Stimulated activated CD4-positive, alpha-beta T cell treated with anti-CD3 and anti-CD28 coated beads, Interleukin-15, amount 100 ng/mL, for 1 hour (primary cell): ENCODE measurements at places on chromosomes 16 and 17.

- no peak for DNase-seq
Measured at GRCh38 chr17:38565853-38566665, 39.7 kb downstream of the SRCIN1 start.

- no peak for DNase-seq
Measured at GRCh38 chr16:83830769-83831455, 23.1 kb downstream of the HSBP1 start.

DNA sequence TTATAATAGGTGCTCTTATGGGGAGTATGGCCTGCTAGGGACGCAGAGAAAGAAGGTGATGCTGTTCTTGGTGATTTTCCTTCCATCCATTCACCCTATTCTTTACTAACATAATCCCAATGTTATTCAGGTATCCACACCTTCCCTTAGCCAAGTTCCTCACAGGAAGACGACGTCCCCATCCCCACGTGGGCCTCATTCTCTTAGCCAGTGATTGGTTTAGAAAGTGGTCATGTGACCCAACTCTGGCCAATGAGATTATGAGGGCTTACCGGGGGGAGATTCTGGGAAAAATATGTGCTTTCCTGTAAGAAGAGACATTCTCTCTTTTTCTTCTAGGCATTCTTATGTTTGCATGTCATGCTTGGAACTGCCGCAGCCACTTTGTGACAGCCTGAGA is 474.7 kb downstream of the HAPSTR1 start:
- no peak for DNase-seq

DNA sequence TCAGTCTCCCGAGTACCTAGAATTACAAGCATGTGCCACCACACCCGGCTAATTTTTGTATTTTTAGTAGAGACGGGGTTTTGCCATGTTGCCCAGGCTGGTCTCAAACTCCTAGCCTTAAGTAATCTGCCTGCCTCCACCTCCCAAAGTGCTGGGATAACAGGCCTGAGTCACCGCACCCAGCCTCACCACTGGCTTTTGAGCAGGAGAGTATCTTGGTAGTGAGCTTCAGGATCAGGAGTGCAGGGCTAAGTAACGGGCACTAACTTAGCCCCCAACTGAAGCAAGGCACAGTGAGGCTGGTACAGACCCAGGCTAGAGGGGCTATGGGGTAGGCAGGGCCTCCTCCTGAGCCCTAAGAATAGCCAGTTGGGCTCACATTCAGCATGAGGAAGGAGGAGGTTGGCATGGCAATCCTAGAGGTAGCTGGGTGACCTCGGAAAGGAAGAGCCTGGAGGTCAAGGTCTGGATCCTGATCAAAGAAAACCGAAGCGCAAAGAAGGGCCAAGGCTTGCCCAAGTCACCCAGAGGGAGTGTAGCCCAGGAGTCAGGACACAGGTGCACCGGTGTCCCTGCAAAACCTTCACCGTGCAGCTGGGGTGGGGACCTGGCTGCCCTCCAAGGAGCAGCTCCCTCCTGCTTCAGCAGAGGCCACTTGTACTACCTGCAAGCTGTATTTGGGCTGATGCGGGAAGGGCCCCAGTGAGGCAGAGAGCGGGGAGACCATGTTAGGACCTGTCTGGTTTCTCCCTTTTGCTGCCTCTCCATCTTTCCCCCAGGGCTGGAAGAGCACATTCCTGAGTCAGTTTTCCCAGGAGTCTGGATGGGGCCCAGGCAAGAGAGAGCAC is 1.3 kb upstream of the ADGRG5 start:
- no peak for DNase-seq

- DNase-seq, result no peak
Measured at GRCh38 chr16:67933805-67934204, 2.1 kb upstream of the CTRL start.

DNA sequence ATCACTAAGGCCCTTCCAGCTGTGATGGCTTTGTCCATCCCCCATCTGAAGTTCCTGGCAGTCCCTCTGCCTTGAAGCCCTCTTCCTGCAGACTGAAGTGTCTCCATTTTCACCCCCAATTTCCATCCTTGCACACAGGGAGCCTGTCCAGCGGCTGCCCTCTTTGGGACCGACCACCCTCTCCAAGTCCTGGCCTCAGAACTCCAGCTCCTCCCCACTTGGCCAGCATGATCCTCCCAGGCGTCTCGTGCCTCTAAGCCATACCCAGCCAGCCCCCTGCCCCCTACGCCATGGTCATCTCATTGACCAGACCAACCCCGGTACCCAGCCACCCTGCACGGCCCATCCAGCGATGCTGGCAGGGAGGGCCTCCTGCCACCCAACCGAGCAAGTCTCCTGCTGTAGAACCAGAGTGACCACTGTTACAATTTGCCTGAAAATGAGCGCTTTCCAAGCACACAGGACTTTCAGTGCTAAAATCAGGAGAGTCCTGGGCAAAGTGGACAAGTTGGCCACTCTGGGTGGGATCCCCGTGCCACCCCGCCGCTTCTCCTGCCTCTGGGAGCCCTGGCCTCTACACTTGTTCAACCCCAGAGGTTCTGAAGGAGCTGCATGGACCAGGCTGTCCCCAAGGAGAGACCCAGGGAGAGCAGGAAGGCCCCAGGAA is 362.0 kb downstream of the SEC14L1 start:
- no peak for DNase-seq

DNA sequence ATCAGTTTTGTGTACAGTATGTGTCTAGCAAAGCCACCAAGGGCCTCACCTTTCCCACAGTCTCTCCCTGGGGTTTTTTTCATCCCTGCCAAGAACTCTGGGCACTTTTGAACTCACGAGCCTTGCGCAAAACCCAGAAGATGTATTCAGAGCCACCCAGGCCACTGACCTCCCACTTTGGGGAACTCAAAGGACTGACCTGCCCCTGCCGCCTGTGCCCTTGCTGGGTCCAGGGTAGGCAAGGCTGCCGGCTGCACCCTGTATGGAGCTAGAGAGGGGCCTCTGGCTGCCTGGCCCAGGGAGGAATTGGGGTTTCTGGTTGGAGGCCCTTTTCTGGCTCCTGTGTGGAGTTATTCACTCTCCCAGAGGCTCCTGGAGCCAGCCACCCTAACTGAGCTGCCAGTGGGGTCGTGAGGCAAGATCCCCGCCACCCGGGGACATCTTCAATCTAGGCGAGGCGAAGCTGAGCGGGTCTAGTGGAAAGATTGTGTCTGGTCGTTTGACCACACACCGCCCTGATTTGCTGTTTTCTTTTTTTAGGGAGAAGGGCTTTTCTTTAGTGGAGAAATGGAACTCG is 1.9 kb downstream of the CDK5R1 start:
- DNase-seq, result no peak

GRCh38 chr16:75244844-75245758 is 6.3 kb downstream of the BCAR1 start:
- no peak for DNase-seq

- DNase-seq, result no peak
Measured at GRCh38 chr17:6472517-6472916, 28.3 kb downstream of the PIMREG start.

DNA sequence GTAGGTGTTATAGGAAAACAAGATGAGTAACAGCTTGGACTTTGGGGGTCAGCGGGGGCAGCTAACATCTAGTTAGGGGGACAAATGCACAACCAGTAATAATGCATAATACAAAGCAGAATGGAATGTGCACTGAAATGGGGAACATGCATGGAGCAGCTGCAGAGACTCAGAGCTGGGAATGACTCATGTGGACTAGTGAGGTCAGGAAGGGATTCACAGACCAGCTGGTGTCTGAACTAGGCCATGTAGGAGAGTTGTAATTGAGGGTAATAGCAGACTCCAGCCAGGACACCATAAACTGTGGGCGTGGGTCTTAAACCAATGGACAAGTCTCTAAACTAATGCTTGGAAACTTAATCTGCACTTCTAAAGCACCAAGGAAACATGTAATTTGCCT is 176.8 kb upstream of the ASIC2 start:
- DNase-seq, result no peak
